ENCODE measurements at places on chromosomes 3 and 15. TPM values are rescaled to one million over a fixed set of nuclear protein-coding genes. Genes with fewer than 3 reads are reported as not detected.

TMEM40 gene
- 0.57 TPM for polyA plus RNA-seq

POMGNT2 gene
- polyA plus RNA-seq = 6.4 TPM

ECE2 gene
- polyA plus RNA-seq = not detected

GXYLT2 gene
- polyA plus RNA-seq = 0.13 TPM

AADACL2 gene
- polyA plus RNA-seq = not detected

NTRK3 gene
- polyA plus RNA-seq = 0.31 TPM

RYR3 gene
- polyA plus RNA-seq = 0.35 TPM

SLC51A gene
- 41.3 TPM for polyA plus RNA-seq

STT3B gene
- polyA plus RNA-seq = 23.9 TPM

GUCA1C gene
- not detected for polyA plus RNA-seq

RRP9 gene
- 7.4 TPM for polyA plus RNA-seq

TGM5 gene
- not detected for polyA plus RNA-seq

AQR gene
- polyA plus RNA-seq = 3.4 TPM

NRROS gene
- 3.4 TPM for polyA plus RNA-seq

PPP1R14D gene
- polyA plus RNA-seq = not detected

MON1A gene
- polyA plus RNA-seq = 9.5 TPM

ATP10A gene
- polyA plus RNA-seq = 0.26 TPM

ANKUB1 gene
- polyA plus RNA-seq = not detected

PRTG gene
- 0.17 TPM for polyA plus RNA-seq

ARPP21 gene
- polyA plus RNA-seq = 0.66 TPM

GOLGA6D gene
- 0.06 TPM for polyA plus RNA-seq

PLIN1 gene
- polyA plus RNA-seq = 15.8 TPM

LRTM1 gene
- not detected for polyA plus RNA-seq

FANCD2OS gene
- not detected for polyA plus RNA-seq

SLC27A2 gene
- polyA plus RNA-seq = 102 TPM

ROPN1 gene
- polyA plus RNA-seq = not detected

CRBN gene
- polyA plus RNA-seq = 14.0 TPM

SERINC4 gene
- not detected for polyA plus RNA-seq

C3orf20 gene
- not detected for polyA plus RNA-seq

LTF gene
- polyA plus RNA-seq = 0.36 TPM

TNFAIP8L3 gene
- 0.44 TPM for polyA plus RNA-seq

EPHA3 gene
- 0.44 TPM for polyA plus RNA-seq

SNTN gene
- polyA plus RNA-seq = not detected

TEX55 gene
- polyA plus RNA-seq = not detected

CELSR3 gene
- 0.18 TPM for polyA plus RNA-seq

BNC1 gene
- not detected for polyA plus RNA-seq

CLSTN2 gene
- 0.78 TPM for polyA plus RNA-seq

Measured in liver (tissue), 10 donors.